ENCODE measurements at places on chromosomes 16 and 17.
A peak's percentile ranks its signal among the peaks of the same experiment; 100 is the strongest.

DNA sequence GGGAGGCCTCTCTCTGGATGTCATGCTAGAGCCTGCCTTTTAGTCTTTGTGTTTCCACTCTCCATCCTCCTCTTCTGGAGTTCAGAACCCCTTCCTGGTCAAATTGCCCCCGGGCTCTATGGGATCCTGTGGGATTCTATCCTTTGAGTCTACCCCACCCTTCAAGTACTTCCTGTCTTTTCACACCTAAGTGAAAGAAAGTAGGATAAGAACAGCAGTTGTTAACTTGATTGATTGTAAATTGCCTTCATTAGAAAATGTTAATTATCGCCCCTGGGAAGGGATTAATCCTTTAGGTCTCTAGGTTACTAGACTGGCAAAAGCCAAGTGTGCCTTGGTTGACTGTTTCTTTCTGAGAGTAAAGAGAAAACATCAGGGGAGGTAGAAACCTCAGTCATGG, 30.1 kb downstream of the PRKCB start:
- no peak for DNase-seq

DNA sequence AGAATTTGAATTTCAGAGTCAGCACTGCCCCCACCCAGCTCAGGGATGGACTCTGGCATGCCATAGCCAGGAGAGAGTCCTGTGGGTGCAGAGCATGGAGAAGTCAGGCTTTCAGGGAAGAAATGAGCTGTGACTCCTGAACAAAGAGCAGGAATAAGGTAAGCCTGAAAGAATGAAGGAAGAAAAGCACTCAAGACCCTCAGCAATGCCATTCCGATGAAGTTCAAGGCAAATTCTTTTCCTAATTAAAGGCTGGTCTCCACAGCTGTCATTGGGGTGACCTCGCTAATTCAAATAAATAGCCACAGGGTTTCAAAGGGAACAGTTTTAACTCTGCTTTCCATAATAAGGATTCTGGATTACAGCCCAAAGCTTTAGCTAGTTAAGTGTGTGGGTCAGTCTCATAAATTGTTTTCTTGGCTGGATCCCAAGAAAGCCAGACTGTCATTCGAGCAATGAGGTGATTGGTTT, 31.7 kb downstream of the TOM1L2 start:
- no peak for DNase-seq

GRCh38 chr17:79399610-79400144, 211.2 kb downstream of the RBFOX3 start:
- no peak for DNase-seq

GRCh38 chr17:75250009-75250471, 11.4 kb downstream of the GGA3 start:
- DNase-seq: peak; percentile 74

- DNase-seq: no peak
These were observed 485 bp upstream of the GDPD3 start for GRCh38 chr16:30113711-30114333.

- no peak for DNase-seq
These were observed 410.8 kb downstream of the SNX29 start for GRCh38 chr16:12387311-12387710.

DNA sequence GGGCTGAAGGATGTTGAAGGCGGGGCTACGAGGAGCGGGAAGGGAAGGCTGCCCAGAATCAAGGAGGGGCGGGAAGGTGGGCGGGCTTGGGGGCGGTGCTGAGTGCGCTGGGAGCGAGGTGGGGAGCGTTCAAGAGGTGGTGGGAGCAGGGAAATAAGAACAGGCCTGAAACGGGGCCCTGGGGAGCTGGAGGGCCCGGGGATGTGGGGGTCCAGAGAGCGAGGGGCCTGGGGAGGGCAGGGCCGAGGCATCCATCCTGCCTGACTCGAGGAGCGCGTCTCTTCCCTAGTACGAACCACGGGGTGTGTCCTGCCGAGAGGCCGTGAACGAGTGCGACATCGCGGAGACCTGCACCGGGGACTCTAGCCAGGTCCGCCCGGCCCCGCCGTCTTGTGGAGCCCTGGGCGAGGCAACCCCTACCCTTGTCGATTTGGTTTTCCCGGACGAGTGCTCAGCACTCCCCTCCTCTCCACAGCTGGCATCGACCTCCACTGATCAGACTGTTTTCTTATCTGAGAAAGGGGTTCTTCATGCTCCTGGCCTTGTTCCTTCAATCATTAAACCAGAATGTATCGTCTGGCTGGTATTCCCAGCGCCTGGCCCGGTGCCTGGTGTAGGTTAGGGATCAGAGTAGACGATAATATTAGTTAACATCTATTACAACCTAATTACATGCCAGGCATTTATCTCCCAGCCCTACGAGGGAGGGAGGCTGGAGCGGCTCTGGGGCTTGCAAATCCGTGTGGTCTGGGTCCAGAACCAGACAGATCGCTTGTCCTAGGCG, 17.2 kb downstream of the ADAM11 start:
- no peak for DNase-seq

DNA sequence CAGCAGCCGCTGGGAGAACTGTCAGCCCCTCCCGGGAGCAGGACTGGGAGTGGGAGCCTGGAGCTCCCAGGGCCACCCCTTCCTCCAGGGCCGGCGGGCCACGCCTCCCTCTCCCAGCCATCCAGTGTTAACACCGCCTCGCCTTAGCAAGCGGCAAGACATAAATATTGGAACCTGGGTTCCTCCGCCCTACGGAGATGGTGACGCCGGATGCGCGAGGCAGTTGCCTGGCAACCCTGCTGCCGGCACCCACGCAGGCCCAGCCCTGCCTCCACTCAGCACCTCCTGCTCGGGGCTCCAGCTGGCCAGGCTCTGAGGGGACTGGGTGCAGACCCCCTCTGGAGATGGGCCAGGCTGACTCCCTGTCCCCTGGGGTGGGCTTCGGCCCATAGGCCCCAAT, 27.4 kb upstream of the CACNA1H start:
- DNase-seq: no peak

DNA sequence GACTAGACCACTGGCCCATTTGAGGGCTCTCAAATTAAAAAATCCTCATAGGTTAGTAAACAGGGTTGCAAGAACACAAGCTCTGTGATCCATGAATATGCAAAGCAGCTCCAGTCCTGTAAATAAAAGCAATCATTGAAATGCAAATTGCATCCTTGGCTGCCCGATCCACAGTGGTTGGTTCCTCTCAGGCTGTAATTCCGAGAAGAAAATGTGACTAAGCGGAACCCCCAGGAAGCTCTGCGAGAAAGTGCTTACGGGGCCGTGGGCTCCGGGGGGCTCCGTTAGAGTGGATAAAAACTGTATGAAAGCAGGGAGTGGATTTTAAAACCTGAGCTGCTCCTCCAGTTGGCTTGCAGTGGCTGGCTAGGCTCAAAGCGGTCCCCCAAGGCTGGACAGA, 2.5 kb downstream of the GPRC5B start:
- no peak for DNase-seq

- DNase-seq: no peak
These were observed 27.1 kb upstream of the MYLK3 start for GRCh38 chr16:46775214-46775613.

GRCh38 chr16:47553853-47554564, 92.9 kb downstream of the PHKB start:
- DNase-seq: no peak

DNA sequence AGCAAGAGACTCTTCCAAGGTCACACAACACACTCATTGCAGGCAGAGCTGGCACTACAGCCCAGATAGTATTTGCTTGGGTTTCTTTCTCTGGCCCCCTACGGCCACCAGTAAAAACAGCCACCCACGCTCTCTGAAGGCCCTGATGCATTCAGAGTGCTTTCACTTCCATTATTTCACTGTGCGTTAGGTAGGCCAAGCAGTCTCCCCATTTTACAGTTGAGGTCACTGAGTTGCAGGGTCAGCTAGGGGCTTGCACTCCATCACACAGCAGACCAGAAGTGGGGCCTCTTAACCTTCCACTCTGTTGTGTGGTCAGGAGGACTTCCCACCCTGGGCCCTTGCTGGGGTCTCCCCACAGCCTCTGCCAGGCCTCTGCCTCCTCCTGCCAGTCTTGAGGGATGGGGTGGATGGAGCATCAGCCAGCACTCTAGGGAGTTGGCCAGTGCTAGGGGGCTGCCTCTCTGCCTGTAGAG, 2.5 kb downstream of the TBX21 start:
- DNase-seq: peak; percentile 8

GRCh38 chr16:165539-166374, at the start of gene HBM:
TSS of gene HBM (plus strand) at chr16:165978. CDS start at chr16:165998, 20 bp downstream.
- DNase-seq: no peak

GRCh38 chr16:34050787-34051320, 591.4 kb downstream of the TP53TG3F start:
- DNase-seq: no peak

GRCh38 chr17:55198690-55199370, 65.9 kb upstream of the HLF start:
- no peak for DNase-seq

DNA sequence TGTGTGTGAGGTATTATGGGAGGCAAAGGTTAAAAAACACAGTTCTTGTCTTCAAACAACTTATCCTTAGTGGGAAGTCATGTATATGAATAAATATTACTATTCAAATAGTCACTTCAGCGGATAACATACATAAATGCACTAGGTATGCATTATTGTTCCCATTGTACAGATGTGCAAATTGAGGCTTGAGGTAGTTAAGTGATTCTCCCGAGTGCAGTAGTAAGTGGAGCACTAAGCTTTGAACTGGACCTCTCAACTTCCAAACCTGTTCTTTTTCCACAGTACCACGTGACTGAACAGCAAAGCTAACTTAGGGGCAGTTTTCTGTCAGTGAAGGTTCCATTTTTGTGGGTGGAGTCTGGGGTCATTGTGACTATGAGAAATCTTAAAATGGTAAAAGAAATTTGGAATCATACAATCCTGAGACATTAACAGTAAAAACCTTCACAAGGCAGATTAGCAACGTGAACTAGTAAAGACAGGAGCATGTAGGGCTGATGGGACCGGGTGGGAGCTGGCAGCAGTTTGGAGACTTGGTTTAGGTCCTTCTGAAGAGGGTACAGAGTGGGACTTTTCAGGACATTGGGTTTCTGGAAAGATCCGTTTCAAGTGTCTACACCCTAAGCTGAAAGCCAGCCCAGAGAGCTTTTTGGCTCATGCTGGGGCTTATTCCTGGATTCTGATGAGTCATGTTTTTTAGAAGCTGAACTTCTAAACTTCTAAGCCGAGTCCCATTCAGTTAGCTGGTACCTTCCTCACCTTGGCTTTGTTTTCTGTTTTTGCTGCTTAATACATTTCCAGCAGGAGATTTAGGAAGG, 204.9 kb downstream of the PRKCA start:
- DNase-seq: no peak

DNA sequence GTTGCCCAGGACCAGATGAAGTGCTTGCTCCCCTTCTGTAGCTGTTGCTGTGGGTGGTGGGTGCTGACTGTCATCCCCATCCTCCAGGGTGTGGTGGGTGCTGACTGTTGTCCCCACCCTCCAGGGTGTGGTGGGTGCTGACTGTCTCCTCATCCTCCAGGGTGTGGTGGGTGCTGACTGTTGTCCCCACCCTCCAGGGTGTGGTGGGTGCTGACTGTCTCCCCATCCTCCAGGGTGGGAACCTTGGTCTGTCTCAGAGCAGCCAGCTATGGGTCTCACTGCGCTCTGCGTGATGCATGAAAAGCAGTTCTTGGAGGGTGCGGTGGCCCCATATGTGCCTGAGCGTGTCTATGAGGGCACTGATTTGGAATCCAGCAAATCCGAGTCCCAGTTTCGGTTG, 163.8 kb downstream of the RPTOR start:
- no peak for DNase-seq

DNA sequence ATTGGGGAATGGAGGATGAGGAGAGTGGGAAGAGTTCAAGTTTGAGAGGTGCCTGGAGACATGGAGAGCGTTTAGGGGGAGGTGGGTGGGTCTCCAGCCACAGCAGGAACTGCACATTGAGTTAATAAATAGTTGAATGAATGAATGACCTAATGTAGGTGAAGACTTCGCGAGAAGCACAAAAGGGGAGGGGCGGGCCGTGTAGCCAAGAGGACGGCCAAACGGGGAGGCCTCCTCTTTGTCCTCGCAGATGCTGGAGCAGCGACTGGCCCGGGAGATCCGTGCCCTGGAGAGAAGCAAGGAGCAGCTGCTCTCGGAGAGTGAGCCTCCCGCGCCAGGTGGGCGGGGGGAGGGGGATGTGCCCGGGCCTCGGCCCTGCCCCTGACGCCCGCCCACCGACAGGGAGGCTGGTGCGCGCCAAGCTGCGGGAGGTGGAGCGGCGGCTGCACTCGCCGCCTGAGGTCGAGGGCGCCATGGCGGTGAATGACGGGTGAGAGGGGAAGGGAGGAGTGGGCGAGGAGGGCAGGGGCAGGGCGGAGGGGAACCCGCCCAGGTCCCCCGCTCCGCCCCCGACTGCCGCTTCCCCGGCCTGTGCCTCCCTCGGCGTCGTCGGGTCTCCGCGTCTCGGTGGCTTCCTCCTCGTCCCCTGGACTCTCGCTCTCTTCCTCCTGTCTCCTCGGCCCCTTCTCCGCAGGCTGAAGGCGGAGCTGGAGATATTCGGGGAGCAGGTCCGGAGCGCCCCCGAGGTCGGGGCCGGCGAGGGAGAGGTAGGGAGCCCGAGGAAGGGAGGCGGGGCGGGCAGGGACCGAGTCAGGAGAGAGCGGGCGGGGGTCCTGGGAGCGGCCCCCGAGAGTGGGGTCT, 12.9 kb downstream of the SYCE1L start:
- DNase-seq: peak; percentile 68

DNA sequence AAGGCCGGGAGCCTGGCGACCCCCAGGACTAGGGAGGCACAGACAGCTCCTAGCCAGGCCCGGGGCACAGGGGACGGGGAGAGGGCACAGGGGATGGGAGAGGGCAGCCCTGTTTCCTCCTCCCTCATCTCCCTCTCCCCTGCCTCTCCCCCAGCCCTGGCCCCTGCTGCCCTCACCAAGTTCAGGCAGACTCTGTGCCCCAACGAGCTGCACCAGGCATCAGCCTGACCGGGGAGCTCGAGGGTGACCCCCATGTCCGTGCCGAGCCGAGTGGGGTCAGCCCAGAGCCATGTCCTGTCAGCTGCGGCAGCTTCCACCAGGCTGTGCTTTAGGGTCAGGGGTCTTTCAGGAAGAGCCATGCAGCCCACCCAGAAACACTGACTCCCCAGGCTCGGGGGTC, 6.0 kb downstream of the CDH15 start:
- DNase-seq: no peak

GRCh38 chr17:67358612-67359011, 7.8 kb downstream of the PSMD12 start:
- DNase-seq: no peak

- DNase-seq: no peak
These were observed at the start of gene HYDIN for GRCh38 chr16:71230122-71230845. TSS of gene HYDIN (minus strand) at chr16:71230722. CDS start at chr16:71186895, 43,827 bp downstream.

GRCh38 chr16:20612551-20613480, 36.6 kb upstream of the ACSM2B start:
- DNase-seq: no peak

GRCh38 chr16:89710709-89711564, 9.4 kb upstream of the SPATA2L start:
- DNase-seq: no peak

DNA sequence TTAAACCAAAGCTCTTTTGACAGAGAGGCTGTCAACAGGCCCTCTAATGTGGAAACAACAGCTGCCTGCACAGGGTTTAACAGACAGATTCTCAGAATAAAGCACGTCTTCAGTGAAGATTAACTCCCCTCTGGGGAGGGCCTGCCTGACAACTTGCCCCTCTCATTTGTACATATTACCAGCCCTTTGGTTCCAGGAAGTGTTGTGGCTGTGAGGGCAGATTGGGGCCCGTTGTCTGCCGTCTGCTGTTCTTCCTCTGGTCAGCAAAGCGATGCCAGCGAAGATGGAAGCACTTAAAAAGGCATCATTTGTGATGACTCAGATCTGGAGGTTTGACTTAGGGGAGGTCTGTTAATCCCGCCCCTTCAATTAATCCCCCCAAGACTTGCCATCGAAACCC, 177.0 kb upstream of the IRX6 start:
- no peak for DNase-seq

GRCh38 chr16:22848451-22848850, 34.5 kb downstream of the HS3ST2 start:
- no peak for DNase-seq

- no peak for DNase-seq
These were observed 8.5 kb downstream of the CISD3 start for GRCh38 chr17:38738686-38739085.

Data from activated CD4-positive, alpha-beta T cell treated with anti-CD3 and anti-CD28 coated beads for 1 hour (primary cell).